ENCODE measurements at places on chromosomes 7 and 10.

DNA sequence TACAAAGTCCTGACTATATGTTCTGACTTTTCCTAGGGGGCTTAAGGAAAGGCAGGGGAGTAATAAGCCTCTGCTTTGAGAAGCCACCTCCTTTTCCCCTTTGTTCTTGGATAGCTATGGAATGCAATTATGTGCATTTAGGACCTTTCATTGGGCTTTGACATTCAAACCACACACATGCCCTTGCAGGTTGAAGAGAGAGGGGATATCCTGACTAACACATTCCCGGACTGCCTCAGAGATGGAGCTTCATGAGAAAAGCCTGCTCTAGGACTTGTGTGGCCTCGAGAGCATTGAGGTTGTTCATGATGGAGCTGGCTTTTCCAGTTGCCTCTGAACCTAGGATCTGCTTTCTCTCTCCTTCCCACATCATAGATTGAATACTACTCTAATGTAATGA lies 694.5 kb downstream of the LRMDA start:
- peaks cover 5% of the 10 kb centered on the region for H3K27me3 ChIP-seq
- no peak for DNase-seq
- no peak overlapping the region for H3K4me3 ChIP-seq
- H3K27ac ChIP-seq = no peak overlapping the region
- H3K36me3 ChIP-seq = no peaks in the 10 kb centered on the region

GRCh38 chr7:24764972-24765744 lies 7.9 kb upstream of the GSDME start:
- H3K4me3 ChIP-seq = no peak overlapping the region
- no peaks in the 10 kb centered on the region for H3K36me3 ChIP-seq
- H3K4me1 ChIP-seq = peaks cover 5% of the 10 kb centered on the region

DNA sequence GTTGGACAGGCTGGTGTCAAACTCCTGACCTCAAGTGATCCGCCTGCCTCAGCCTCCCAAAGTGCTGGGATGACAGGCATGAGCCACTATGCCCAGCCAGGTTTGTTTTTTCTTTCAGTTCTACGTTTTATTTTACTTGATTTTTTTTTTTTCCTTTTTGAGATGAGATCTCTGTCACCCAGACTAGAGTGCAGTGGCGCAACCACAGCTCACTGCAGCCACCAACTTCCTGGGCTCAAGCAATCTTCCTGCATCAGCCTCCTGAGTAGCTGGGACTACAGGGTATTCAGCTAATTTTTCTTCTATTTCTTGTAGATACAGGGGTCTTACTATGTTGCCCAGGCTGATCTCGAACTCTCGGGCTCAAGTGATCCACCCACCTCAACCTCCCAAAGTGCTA lies 24.3 kb downstream of the GDI2 start:
- no peaks in the 10 kb centered on the region for H3K4me1 ChIP-seq
- no peak for DNase-seq
- H3K4me3 ChIP-seq = no peak overlapping the region

DNA sequence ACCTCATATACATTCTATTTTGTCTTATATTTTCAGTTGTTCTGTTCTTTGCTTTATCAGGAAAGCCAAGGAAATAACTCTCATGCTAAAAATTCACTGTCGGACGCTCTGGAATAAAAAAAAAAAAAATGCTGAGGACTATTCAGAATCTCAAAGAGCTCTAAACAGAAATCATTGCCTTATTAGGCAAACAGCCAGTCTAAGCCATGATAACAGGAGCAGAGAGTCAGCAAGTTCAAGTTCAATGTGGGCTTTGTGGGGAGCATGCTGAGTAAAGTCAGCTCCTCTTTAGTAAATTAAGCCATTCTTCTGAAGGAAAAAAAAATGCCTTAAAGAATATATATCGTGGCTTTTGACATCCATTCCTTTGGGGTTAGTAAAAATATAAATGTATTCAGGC lies 13.6 kb upstream of the FAM13C start:
- no peak overlapping the region for H3K4me3 ChIP-seq
- DNase-seq = no peak
- peaks cover 4% of the 10 kb centered on the region for H3K27me3 ChIP-seq
- no peaks in the 10 kb centered on the region for H3K36me3 ChIP-seq
- peaks cover 4% of the 10 kb centered on the region for H3K4me1 ChIP-seq

DNA sequence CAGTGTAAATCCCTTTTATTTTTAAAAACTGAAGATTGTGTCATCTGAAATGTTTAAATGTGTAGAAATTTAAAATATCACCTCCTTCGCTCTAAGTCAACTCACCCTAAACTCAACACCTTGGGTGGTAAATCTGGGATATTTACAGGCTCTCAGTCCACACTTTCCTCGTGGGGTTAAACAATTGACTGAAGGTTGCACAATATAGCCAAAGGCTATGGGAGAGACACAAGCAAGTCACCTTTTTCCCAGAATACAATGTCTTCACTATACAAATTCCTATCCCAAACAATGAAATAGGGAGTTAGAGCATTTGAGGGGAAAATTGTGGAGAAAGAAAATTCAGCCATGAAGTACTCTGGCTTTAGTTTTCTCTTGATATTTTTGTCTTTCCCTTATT lies 32.7 kb upstream of the MAT1A start:
- peaks cover 7% of the 10 kb centered on the region for H3K4me1 ChIP-seq
- peaks cover 2% of the 10 kb centered on the region for H3K36me3 ChIP-seq
- no peaks in the 10 kb centered on the region for H3K27me3 ChIP-seq
- H3K27ac ChIP-seq = no peak overlapping the region
- H3K4me3 ChIP-seq = no peak overlapping the region
- DNase-seq = no peak

DNA sequence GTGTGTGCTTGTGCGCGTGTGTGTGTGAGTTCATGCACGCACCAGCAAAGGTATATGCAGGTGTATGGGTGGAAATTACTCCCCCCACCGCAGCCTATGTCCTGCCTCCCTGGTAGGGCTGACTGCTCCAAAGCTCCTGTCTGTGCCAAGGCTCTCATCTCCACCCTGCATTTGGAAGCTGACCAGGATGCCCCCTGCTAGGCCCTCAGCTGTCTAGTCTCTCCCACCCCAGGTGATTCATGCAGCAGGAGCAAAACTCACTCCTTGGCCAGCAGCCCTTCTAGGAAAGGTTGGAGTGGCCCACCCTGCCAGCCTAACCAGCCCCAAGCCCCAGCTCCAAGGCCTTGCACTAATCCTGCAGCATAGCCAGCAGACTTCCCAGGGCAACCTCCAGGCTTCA lies 148.4 kb downstream of the GRID1 start:
- no peak for DNase-seq
- no peaks in the 10 kb centered on the region for H3K36me3 ChIP-seq
- no peak overlapping the region for H3K27ac ChIP-seq
- H3K4me1 ChIP-seq = no peaks in the 10 kb centered on the region

- no peak overlapping the region for H3K27ac ChIP-seq
- H3K4me1 ChIP-seq = no peaks in the 10 kb centered on the region
- no peaks in the 10 kb centered on the region for H3K36me3 ChIP-seq
- H3K4me3 ChIP-seq = no peak overlapping the region
These were observed 20.5 kb upstream of the SLC16A12 start for GRCh38 chr10:89555688-89556445.

GRCh38 chr7:156386097-156386496 lies 254.5 kb upstream of the RNF32 start:
- H3K27ac ChIP-seq = no peak overlapping the region
- peak; percentile 42 for DNase-seq
- no peaks in the 10 kb centered on the region for H3K4me1 ChIP-seq
- no peaks in the 10 kb centered on the region for H3K36me3 ChIP-seq

- H3K4me3 ChIP-seq = no peak overlapping the region
- H3K27me3 ChIP-seq = peaks cover 18% of the 10 kb centered on the region
- H3K4me1 ChIP-seq = peaks cover 6% of the 10 kb centered on the region
These were observed 25.9 kb downstream of the GIMAP8 start for GRCh38 chr7:150476285-150476684.

GRCh38 chr10:110353244-110354119 lies 48.8 kb upstream of the SMNDC1 start:
- H3K4me3 ChIP-seq = no peak overlapping the region
- H3K36me3 ChIP-seq = no peaks in the 10 kb centered on the region
- H3K27me3 ChIP-seq = peaks cover 13% of the 10 kb centered on the region
- H3K27ac ChIP-seq = no peak overlapping the region
- H3K4me1 ChIP-seq = peaks cover 12% of the 10 kb centered on the region

DNA sequence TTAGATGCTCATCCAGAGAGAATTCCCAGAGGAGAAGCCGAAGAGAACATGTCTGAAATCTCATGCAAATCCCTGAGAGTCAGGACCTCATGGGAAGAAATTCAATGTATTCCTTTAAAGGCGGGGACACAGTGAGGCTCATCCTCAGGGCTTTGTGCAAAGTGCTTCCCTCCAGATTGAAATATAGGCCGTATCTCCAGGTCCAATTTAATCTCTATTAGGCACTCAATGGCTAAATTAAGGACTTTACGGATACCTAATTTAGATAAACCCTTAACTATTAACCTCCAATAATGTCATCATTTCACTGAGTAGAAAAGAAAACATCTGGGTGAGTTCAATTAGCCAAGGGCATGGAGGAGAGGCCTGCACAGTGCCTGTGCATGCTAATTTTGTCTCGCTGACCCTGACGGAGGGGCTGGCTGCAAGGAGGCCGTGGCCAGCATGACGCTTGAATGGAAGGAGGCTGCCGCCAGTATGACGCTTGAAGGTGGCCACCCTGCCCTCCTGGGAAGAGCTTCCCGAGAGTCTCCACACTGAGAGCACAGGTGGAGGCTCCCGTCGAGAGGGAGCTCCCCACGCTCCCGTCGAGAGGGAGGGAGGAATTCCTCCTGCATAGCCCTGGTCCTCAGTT lies 287.6 kb downstream of the ADARB2 start:
- H3K4me3 ChIP-seq = no peak overlapping the region
- peaks cover 6% of the 10 kb centered on the region for H3K27me3 ChIP-seq
- H3K4me1 ChIP-seq = peaks cover 3% of the 10 kb centered on the region
- no peaks in the 10 kb centered on the region for H3K36me3 ChIP-seq
- no peak for DNase-seq

- no peak for DNase-seq
- no peaks in the 10 kb centered on the region for H3K27me3 ChIP-seq
- no peak overlapping the region for H3K4me3 ChIP-seq
These were observed 590.0 kb upstream of the SEMA3D start for GRCh38 chr7:85776691-85777345.

DNA sequence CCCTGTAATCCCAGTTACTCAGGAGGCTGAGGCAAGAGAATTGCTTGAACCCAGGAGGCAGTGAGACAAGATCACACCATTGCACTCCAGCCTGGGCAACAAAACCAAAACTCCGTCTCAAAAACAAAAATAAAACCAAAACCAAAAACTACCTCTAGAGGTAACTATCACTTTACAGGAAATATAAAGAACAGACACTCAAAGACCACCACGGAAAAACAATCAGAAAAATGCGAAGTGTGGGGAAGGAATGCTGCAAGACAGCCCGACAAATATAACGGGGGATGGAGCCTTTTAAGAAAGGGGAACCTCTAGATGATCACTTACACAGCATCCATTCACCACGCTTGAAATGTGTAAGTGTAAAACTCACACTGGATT lies 4.3 kb downstream of the HNRNPF start:
- H3K36me3 ChIP-seq = no peaks in the 10 kb centered on the region
- H3K27ac ChIP-seq = no peak overlapping the region
- H3K4me1 ChIP-seq = peaks cover 58% of the 10 kb centered on the region
- DNase-seq = no peak

DNA sequence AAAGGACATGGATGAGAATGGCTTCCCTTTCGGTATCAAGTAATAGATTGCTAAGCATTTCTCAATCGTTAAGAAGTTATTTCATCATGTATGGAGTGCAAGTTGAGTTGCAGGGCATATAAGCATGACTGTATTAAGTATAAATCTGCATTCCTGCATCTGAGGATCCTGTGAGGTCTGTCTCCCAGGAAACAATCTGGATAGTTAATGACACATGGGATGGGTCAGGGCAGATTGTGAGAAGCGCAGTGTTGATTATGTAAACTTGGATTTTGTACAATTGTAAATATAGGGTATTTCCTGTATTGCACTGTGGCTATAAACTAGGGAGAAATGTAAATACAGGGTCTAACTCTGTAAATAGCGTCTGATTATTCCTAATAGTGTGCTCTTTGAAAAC lies 102.6 kb downstream of the PLXDC2 start:
- no peaks in the 10 kb centered on the region for H3K36me3 ChIP-seq
- DNase-seq = no peak
- no peak overlapping the region for H3K4me3 ChIP-seq
- H3K27me3 ChIP-seq = no peaks in the 10 kb centered on the region
- H3K27ac ChIP-seq = no peak overlapping the region

GRCh38 chr10:94402843-94403379 lies 570 bp downstream of the TBC1D12 start:
- no peak overlapping the region for H3K27ac ChIP-seq
- H3K36me3 ChIP-seq = peaks cover 3% of the 10 kb centered on the region
- H3K4me1 ChIP-seq = peaks cover 14% of the 10 kb centered on the region
- peak; percentile 36 for DNase-seq
- H3K4me3 ChIP-seq = no peak overlapping the region

GRCh38 chr10:18364987-18365775 lies 225.0 kb downstream of the CACNB2 start:
- H3K27me3 ChIP-seq = peaks cover 2% of the 10 kb centered on the region
- peaks cover 4% of the 10 kb centered on the region for H3K4me1 ChIP-seq
- no peak overlapping the region for H3K4me3 ChIP-seq
- no peak for DNase-seq

- no peak for DNase-seq
- no peaks in the 10 kb centered on the region for H3K36me3 ChIP-seq
- peaks cover 47% of the 10 kb centered on the region for H3K4me1 ChIP-seq
- H3K27ac ChIP-seq = no peak overlapping the region
- no peak overlapping the region for H3K4me3 ChIP-seq
These were observed 168.6 kb downstream of the LRMDA start for GRCh38 chr10:75599875-75600648.

GRCh38 chr7:44756904-44757303 lies 8.3 kb downstream of the ZMIZ2 start:
- H3K36me3 ChIP-seq = no peaks in the 10 kb centered on the region
- no peak overlapping the region for H3K27ac ChIP-seq
- H3K27me3 ChIP-seq = no peaks in the 10 kb centered on the region

DNA sequence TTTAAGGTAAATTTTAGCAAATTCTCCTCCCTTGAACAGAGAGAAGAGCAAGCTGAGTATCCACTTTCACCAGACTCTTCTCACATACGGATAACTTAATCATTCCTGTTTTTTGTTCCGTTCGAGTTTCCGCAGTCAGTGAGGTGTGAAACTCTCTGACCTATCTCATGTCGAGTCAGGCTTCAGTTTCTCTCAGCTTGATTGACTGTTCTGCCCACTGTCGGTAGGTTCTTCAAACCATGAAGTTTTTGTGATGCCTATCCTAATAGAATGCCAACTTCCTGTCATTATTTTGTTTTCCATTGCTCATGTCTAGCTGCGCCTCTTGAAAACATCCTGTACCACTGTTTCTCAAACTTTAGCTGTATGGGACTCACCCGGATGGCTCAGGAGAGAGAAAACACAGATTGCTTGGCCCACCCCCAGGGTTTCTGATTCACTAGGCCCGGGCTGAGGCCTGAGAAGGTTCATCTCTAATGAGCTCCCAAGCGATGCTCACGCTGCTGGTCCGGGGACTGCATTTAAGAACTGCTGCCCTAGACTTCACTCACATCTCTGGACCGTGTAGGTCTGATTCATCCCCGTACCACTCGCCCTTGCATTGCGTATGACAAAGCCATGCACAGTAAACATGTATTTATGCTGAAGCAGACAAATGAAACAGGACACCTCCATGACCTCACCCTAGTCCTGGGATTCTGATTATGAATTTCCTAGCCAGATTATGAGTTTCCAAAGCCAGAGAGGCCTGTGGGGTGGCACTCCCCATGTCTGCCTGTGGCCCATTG lies 208.4 kb upstream of the AGK start:
- H3K27me3 ChIP-seq = no peaks in the 10 kb centered on the region
- H3K36me3 ChIP-seq = no peaks in the 10 kb centered on the region
- no peak for DNase-seq
- no peak overlapping the region for H3K27ac ChIP-seq
- no peak overlapping the region for H3K4me3 ChIP-seq

GRCh38 chr10:46020344-46020657 lies 10.1 kb downstream of the NCOA4 start:
- no peak for DNase-seq
- H3K36me3 ChIP-seq = no peaks in the 10 kb centered on the region
- H3K4me1 ChIP-seq = peaks cover 30% of the 10 kb centered on the region

All from neural crest cell (in vitro differentiated cells).